ENCODE measurements at places on chromosomes 7 and 10. TPM values are rescaled to one million over a fixed set of nuclear protein-coding genes. Genes with fewer than 3 reads are reported as not detected.

The HTRA1 gene
- 42.1 TPM for total RNA-seq

The LRRC61 gene
- 54.9 TPM for total RNA-seq

The GOLGA7B gene
- total RNA-seq: 5.1 TPM

The NKX2-3 gene
- 2.5 TPM for total RNA-seq

The MARVELD1 gene
- 58.1 TPM for total RNA-seq

The HTR7 gene
- total RNA-seq: not detected

The EPO gene
- not detected for total RNA-seq

The TRRAP gene
- 6.5 TPM for total RNA-seq

The DTX2 gene
- 7.3 TPM for total RNA-seq

The TFEC gene
- not detected for total RNA-seq

The ELN gene
- total RNA-seq: not detected

The TMEM139 gene
- total RNA-seq: 79.0 TPM

The GDF2 gene
- total RNA-seq: not detected

The LRRC4 gene
- not detected for total RNA-seq

The COL17A1 gene
- not detected for total RNA-seq

The ARHGAP21 gene
- 18.7 TPM for total RNA-seq

The NUTM2B gene
- total RNA-seq: 1.5 TPM
